ENCODE measurements at places on chromosomes 1 and 21. TPM values are rescaled to one million over a fixed set of nuclear protein-coding genes. Genes with fewer than 3 reads are reported as not detected.

The PLA2G2A gene
- not detected for polyA plus RNA-seq

The UTS2 gene
- polyA plus RNA-seq = not detected

The AVPR1B gene
- polyA plus RNA-seq = 0.70 TPM

The NHLH1 gene
- polyA plus RNA-seq = 1.0 TPM

The RGS4 gene
- polyA plus RNA-seq = 50.7 TPM

The C21orf58 gene
- polyA plus RNA-seq = 20.2 TPM

The OSCP1 gene
- 18.0 TPM for polyA plus RNA-seq

The CFAP141 gene
- not detected for polyA plus RNA-seq

The SELE gene
- polyA plus RNA-seq = 0.20 TPM

The POU2F1 gene
- 5.8 TPM for polyA plus RNA-seq

The C1orf21 gene
- polyA plus RNA-seq = 32.7 TPM

The EPHA10 gene
- polyA plus RNA-seq = 5.6 TPM

The AZIN2 gene
- polyA plus RNA-seq = 24.2 TPM

The TMEM81 gene
- polyA plus RNA-seq = 5.9 TPM

The PYHIN1 gene
- polyA plus RNA-seq = not detected

The ADPRS gene
- polyA plus RNA-seq = 39.1 TPM
